ENCODE measurements at places on chromosomes 1 and 21.

DNA sequence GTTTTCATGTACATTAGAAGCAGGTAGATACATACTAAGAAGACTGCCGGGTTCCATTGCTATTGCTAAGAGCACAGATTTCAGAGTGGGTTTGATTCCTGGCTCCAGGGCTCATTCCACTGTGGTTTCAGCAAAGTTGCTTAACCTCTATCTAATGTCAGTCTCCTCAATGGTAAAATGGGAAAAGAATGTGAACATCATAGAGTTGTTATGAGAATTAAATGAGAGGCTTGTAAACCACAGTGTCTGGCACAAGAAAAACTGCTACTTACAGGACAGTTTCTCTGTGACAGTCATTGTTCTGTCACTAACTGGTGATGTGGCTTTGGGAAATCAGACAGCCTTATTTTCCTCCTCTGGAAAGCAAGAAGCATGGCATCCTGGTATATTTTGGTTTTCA lies 10.7 kb upstream of the PLXNA2 start:
- DNase-seq, result no peak

DNA sequence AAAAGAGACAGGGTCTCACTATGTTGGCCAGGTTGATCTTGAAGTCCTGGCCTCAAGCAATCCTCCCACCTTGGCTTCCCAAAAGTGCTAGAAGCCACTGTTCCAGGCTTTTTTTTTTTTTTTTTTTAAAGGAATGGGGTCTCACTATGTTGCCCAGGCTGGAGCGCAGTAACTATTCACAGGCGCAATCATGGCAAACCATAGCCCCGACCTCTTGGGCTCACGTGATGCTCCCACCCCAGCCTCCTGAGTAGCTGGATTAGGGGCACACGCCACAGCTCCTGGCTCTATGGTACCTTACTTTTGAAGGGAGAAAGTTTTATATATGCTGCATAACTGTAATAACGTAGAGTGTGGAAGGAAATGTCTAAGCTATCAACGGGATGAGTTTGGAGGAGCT lies 5.7 kb upstream of the ATP13A2 start:
- DNase-seq, result no peak

- DNase-seq, result no peak
Measured at GRCh38 chr1:91585982-91586381, 85.3 kb downstream of the CDC7 start.

GRCh38 chr1:50139339-50140181 lies 30.8 kb downstream of the ELAVL4 start:
- no peak for DNase-seq

DNA sequence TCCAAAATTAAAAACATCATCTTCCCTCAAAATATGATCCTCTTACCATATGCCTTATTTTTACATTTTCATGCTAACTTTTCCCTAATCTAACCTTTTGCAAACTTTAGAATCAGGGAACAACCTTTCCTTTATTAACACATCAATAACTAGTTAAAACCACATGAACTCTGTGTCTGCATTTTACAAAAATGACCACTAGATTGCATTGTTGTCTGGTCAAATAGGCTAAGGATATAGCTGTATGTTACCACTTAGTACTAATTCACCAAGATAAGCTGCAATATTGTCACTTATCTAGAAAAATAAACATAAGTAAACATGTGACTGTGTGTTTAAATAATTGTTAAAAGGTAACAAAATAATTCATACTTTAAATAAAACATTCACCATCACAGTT lies 82.3 kb downstream of the DENND1B start:
- DNase-seq, result no peak

DNA sequence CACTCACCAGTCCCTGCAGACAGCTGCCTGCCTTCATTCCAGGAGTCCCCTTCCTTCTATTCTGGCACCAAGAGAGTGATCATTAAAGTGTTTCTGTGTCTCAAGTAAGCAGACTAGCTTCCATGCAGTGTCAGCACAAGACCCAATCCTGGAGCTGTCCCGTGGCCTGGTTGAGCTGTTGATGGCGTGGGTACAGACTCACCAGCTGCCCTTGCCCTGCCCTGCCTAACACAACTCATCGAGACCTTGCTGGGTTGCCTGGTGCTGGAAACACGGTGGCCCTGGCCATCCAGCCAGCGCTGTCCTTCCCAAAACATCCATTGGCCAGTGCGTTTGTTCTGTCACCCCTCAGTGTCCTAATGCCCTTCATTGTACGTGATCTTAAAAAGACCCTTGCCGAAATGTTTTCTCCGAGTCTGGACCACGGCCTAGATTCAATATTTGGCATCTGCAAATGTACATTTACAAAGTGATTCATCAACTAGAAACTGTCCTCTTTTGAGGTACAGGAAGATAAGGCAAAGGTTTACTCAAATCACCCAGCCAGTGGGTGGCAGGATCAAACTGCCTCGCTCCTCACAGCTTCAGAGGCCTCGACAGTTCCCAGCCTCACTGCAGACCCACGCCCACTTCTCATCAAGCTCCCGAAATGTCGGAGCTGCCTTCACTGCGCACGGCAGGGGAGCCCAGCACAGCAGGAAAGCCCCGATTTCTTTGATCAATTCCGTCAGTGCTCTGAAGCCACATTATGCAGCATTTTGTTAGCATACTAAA lies 494.2 kb downstream of the KIF26B start:
- no peak for DNase-seq

DNA sequence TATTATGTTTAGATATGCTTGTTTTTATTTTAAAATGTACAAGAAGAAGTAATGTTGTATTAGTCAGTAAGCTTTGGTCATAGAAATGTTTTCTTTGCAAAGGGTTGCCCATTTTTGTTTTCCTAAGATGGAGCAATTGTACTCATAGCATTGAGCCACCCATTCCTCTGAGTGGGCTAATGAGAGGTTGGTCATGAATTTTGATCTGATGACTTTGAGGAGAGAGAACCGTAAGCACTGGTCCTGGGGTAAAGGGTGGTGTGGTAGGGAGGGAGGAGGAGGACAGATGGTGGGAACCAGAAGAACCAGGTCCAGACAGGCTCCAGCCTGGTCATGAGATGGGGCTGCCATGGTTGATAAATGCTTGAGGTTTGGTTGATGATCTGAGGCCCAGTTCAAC lies 15.9 kb upstream of the SLC6A9 start:
- no peak for DNase-seq

DNA sequence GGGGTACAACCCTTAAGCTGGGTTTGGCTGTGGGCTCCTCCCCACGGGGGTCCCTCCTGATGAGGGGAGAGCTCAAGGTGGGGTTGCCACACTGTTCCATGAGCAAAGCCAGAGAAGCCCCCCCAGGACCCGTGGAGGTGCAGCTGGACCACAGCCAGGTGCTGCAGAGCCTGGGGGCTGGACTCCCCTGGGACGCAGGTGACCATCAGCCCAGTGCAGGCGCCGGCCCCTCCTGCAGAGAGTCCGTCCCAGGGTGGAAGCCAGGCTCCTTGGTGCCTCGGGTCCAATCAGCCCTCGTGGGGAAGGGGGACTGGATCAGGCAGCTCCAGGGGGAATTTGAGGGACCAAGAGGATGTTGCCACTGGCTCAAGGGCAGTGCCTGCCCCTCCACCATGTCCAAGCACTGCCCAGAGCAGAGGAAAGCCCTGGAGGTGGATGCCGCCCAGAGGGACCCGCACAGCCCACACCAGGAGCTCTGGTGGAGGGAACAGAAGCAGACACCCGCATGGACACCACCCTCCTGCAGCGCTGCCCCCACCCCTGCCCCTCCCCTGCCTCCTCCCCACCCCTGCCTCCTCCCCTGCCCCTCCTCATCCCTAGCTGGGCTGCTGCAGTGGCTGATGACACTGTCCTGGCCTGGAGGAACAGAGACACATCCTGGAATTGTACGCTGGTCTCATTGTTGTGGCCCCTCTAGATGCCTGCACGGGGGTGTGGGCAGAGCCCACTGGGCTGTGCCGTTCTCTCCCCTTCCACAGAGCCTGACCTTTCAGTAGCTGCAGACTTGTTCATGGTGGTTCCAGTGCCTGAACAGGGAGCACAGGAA lies 30.8 kb upstream of the COL18A1 start:
- DNase-seq, result no peak

DNA sequence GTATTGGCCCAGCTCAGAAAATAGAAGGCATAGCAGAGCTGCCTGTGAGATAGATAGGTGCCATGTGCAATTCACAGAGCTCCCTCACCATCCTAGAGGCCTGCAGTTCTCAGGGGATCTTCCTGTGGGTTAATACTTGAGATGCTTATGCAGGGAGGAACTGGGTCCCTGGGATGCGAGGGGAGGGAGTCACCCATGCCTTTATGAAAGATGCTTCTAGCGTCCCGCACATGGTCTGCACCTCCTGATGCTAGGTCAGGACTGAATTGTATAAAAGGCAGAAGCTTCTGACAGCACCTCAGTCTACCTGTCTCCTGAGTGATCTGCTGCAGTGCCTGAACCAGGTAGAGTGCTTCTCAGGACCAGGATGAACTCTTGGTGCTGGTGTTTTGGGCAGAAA lies at the start of gene LCE5A:
TSS of gene LCE5A (plus strand) at position 301 of the 400 bp plus-strand sequence. CDS start 732 bp downstream, outside the sequence.
- DNase-seq, result no peak

DNA sequence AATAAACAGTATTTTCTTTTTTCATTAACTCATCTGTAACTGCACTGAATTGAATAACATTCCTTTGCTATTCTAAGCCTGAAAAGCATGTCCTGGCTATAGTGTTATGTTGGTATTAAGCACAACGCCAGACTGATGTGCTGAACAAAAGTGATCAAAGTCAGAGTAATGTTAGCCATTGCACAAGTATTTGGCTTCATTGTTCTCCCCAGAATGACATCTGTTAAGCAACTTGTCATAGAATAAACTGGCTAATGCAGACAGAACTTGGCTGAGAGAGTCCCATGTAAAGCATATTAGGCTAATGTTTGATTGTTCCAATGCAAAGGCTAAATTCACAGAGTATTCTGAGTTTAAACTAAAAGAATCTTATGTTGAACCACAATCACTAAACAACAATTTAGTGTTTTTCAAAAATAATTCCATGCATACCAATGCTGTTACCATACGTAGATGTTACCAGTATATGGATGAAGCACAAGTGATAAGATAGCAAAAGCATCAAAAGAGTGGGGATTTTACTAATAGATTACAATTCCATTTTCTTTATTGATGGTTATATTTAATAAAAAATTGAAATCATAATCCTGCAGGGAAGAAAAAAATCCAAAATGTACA lies 235.3 kb upstream of the DMRTA2 start:
- DNase-seq, result no peak

GRCh38 chr1:232456714-232457113 lies 173.2 kb downstream of the SIPA1L2 start:
- DNase-seq, result no peak

GRCh38 chr1:18282851-18283600 lies 175.4 kb downstream of the IGSF21 start:
- DNase-seq, result no peak
